ENCODE measurements at places on chromosomes 13 and 19.

DNA sequence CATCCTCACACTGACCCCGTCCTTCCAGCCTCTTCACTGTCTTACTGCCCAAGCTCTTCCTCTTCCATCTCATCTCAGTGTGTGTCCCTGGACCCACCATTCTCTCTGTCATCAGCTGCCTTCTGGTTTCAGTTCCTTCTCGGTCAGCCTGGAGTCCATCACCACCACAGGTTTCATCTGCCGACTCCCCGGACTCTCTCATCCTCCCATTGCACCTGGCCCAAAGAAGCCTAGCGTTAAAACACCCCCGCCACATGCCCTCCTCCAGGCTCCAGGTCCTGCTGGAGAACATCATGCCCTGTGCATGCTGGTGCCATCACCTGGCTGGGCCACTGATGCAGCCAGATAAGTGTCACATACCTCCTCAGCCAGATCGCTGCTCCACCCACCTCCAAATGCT, 122.1 kb upstream of the GPR12 start:
- no peak for DNase-seq

DNA sequence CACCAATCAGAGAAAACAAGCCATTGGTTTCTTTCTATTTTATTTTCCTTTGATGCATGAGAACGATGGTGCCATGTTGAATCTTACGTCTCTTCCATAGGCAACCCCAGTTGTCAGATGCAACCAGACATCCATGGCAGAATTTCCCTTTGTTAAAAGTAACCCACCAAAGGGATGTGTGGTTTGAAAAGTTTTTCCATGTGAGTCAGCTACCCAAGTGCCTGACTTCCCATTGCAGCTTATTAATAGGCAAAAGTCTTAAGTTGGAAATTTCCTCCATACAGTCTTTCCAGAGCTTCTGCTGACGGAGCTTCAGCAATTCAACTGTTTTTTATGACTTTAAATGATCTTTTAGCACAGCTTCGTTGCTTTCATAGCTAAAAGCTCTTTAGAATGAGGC, 73.8 kb upstream of the FAM216B start:
- DNase-seq, result no peak

DNA sequence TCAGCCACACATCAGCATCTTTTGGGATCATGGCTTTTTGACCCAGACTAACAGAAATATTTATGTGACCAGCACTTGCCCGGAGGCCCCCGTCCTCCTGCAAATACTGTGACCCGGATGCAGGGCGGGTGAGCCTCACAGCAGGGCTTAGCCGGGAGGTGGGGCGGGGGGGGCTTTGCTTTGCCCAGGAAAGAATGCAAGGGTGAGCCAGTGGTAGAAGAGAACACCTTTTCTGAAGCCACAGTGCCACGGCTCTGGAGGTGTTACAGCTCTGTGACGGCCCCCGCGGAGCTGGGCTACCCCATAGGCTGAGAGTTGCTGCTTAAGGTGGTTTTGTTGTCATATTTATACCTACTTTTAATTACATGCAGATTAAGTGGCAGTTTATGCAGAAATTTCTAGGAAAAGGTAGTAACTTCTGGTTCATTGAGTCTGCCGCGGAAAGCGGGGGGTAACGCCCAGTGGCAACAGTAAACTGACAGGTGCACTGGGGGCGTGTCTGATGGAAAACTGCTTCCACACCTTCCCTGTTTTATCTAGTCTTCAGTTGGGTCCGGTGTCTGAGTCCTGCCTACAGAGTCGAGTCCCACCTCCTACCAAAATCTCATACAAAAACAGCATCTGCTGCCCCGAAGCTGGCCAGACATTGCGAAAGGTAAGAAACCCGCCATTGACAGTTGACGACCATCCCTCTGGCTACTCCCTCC, 187.9 kb downstream of the TEX29 start:
- DNase-seq, result no peak

DNA sequence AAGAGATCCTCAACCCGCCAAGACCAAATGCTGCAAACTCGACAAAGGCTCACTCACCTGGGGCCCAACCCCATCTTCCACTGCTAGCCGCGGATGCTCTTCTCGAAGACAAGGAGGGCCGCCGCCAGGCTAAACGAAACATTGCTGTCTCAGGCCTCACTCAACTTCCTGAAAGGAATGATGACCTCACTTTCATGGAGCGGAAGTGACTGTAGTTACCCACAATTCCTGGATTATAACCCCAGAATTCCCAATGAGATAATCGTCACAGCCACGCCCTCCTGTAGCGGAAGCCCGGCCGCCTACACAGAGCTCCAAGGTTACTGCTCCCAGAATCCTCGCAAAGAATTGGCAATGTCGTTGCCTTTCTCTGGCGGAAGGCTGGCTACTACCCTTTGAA, 10.5 kb upstream of the ZNF112 start:
- no peak for DNase-seq

- no peak for DNase-seq
Observed at GRCh38 chr13:93646245-93646644, 419.6 kb downstream of the GPC6 start.

All from GM20000 (cell line).